ENCODE measurements at places on chromosomes 12 and 14. TPM values are rescaled to one million over a fixed set of nuclear protein-coding genes. Genes with fewer than 3 reads are reported as not detected.

The PELI2 gene
- 4.1 TPM for total RNA-seq

The SIX4 gene
- 1.4 TPM for total RNA-seq

The CCDC198 gene
- not detected for total RNA-seq

The C12orf42 gene
- total RNA-seq = not detected

The PZP gene
- 0.88 TPM for total RNA-seq

The CLEC4D gene
- total RNA-seq = 0.50 TPM

The HOXC9 gene
- not detected for total RNA-seq

The MAP3K12 gene
- total RNA-seq = 4.2 TPM

The RGS6 gene
- 11.2 TPM for total RNA-seq

The GYS2 gene
- total RNA-seq = not detected

The TBX5 gene
- total RNA-seq = 33.6 TPM

The C12orf60 gene
- total RNA-seq = 2.9 TPM

The RBM23 gene
- total RNA-seq = 44.7 TPM

The GPR132 gene
- total RNA-seq = 0.83 TPM

The LMNTD1 gene
- total RNA-seq = not detected

The PRKCH gene
- total RNA-seq = 30.3 TPM

The KMT2D gene
- total RNA-seq = 56.7 TPM

The B4GALNT1 gene
- total RNA-seq = 6.0 TPM

The MYO1A gene
- not detected for total RNA-seq

The CD9 gene
- 56.4 TPM for total RNA-seq

The MYH6 gene
- total RNA-seq = 4,027 TPM

The CCDC175 gene
- total RNA-seq = not detected

Data from heart left ventricle (tissue), 16 donors.